ENCODE measurements at places on chromosomes 7 and 10.

- DNase-seq: no peak
These were observed 171.6 kb upstream of the MKI67 start for GRCh38 chr10:128297709-128298378.

DNA sequence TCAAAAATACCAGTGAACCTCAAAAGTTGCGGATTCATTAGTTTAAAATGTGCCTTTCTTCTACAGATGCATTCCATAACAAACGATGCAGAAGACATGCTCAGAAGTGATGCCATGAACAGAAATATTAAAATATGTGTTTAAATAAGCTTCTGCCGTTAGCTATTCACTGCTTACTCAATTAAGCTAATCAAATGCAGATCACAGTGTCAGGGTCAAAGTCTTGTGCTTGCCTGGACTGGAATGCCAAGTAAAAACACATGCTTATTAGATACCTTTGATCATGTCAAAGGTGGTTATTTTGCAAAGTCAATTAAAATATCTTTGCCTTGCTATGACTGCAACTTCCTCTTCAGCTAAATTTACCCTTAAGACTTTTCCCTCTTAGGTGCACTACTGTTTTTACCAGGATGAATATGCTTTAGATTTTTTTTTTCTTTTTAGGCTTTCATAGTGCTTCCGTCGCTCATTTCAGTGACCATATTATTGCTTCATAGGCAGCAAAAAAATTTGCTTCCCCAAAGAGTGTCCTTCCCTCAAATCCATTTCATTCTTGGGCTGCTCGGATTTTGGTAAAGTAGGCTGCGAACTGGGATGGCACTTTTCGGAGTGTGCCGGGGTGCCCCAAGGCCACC is 905 bp downstream of the ASB13 start:
- no peak for DNase-seq

GRCh38 chr10:72638586-72639440 is 12.9 kb upstream of the MICU1 start:
- no peak for DNase-seq

DNA sequence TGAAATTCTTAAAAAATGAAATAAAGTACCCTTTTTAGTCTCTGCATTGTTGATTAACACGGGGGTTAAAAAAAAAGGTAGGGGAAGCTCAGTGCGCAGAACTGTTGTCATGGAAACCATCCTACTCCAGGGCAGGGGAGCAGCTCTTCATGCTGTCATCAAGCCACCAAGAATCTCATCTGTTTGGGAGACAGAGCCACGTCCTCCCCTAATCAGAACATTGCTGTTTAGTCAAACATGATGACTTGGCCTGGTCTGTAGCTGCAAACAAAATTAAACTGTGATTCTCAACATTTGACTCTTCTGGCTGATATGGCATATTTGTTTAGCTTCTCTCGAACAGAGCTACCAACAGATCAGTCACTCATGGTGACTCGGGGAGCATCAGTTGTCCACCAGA is 254.4 kb upstream of the KLF14 start:
- DNase-seq: no peak

- DNase-seq: no peak
These were observed 131.0 kb upstream of the BET1 start for GRCh38 chr7:94135180-94135579.

DNA sequence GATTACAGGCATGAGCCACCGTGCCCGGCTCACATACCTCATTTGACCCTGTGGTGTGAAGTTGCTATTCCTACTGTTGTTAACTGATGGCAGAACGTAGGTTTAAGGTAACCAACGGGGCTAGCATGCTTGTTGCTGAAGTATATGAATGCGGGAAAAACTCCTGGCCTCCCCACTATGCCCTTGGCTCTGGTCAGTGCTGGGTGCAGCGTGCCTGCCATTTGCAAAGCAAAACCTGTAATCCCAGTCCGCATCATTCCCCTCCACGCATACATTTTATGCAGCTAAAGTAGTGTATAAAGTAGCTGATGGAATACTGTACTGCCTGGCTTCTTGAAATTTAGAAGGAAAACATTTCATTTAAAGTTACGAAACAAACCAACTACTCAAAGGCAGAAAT is 273.3 kb downstream of the SDK1 start:
- no peak for DNase-seq

- no peak for DNase-seq
These were observed 142.6 kb upstream of the TMEM196 start for GRCh38 chr7:19916046-19916445.

DNA sequence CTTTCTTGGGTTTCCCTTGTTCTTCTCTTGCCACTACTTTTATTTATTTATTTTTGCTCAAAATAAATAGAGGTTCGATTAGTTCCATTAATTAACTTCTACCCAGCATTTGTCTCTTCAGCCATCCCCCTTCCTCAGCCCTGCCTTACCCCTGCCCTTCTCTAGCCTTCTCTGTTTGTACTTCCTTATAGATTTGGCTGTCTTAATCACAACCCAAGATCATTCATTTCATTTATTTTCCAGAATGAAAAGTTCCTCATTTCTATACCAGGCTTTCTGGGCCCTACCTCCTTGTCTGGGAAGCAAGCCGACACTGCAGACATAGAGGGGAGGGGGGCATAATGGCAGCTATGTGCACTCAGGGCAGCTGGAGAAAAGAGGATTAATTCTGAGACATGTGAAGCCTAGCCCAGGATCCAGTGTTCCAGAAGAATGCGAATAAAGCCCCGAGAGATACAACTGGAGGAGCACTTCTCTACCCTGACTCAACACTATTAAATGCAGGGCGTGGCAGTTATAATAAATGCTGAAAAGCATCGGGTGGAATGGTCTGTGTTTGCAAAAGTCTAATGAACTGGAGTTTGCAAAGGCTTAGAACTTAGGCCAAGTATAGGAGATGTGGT is 6.4 kb upstream of the PDCD4 start:
- peak; percentile 77 for DNase-seq

DNA sequence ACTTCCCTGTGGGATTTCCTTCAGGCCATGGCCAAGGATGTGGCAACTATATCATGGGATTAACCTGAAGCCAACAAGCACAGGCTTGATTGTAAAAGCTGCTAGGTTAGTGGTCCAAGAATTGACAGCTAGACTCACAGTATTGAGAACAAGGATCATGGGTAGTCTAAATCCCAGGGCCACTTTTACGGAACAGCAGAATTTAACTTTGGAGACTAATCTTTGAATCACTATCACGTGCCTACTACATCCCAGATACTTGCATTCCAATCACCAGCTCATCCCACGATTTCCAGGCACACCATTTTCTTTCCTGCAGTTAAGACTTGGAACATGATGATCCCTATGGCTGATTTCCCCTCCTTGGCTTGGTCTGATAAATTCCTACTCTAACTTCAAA is 65.6 kb upstream of the ADO start:
- DNase-seq: no peak

DNA sequence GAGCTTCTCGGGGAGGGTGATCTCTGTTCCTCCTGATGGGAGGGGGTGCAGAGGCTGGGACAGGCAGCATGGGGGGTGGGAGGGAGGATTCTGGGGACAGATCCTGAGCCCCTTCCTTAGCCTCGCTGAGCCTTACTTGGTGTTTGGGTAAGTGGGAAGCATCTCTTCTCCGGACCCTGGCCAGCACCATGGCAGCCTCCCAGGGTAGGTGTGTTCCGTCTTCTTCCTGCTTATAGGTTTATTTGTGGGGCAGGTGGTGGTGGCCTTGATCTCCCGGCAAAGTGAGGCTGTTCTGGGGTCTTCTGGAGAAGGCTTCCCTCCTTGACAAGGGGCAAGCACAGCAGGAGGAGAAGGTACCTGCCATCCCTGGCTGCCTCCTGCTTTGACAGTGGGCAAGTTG is 226.9 kb downstream of the GLRX3 start:
- DNase-seq: no peak

- no peak for DNase-seq
These were observed 747.9 kb upstream of the GALNT17 start for GRCh38 chr7:70384024-70384423.

DNA sequence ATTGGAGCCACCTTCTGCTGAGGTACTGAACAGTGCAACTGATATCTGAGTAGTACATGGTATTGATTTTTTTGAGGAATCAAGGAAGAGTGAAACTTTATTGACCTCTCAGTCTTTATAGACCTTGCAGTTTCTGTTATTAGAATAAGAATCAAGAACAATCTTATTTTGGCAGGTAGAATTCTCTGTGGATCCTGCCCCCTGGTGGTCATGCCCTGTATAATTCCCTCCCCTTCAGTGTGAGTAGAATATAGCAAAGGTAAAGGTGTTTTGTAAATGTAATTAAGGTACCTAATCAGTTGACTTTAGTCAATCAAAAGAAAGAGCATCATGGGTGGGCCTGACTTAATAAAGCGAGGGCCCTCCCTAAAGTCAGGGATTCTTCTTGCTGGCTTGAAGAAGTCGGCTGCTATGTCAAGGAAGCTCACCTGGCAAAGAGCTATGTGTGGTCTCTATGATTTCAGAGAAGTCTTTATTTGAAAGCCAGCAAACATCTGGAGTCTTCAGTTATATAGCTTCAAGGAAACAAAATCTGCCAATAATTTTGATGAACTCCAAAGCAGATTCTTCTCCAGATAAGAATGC is 142.8 kb downstream of the LSM5 start:
- no peak for DNase-seq

DNA sequence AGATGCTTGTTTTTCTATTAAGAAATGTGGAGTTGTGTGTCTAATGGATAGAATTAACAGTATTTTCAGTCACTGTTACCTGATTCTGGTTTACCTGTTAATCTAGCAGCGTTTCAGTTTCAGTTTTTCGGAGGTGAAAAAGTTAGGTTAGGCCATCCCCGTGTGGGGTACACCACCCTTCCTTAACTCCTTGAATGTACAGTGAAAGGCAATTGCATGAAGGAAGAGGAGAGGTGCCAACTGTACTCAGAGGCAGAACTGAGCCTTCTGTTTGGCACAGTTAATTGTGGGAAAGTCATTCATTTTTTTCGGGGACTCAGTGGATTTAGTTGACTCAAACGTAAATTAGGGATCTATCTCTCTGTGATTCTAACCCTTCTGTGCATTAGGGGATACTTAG is 35.5 kb downstream of the RPA3 start:
- no peak for DNase-seq

DNA sequence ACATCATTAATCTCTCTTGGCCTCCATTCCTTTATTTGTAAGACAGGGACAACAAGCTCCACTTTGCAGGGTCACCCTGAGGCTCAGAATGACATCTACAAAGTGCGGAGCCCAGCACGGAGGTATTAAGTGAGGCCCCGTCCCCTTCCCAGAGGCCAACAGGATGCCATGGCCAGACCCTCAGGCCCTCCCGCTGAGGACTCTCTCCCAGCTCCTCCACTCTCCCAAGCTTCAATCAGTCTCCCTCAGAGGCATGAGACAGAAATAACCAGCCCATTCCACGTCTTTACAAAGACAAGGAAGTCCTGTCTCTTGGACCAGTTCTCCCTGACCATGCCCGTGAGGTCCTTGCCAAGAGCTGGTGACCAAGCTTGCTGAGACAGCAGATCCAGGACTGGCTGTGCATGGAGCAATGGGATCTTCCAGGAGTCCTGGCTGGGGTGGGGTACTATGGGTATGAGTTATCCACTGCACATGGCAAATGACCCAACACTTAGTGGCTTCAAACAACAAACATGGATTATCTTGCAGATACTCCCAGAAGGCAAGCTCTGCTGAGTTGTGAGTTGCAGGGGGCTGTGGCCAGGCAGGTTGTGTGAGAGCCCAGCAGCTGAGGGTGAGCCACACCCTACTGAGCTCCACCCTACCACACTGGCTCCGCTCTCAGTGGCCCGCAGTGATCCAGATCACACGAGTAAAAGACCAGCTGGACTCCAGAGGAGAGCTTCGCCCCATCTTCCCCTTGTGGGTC is 4.3 kb upstream of the PPIF start:
- DNase-seq: no peak

DNA sequence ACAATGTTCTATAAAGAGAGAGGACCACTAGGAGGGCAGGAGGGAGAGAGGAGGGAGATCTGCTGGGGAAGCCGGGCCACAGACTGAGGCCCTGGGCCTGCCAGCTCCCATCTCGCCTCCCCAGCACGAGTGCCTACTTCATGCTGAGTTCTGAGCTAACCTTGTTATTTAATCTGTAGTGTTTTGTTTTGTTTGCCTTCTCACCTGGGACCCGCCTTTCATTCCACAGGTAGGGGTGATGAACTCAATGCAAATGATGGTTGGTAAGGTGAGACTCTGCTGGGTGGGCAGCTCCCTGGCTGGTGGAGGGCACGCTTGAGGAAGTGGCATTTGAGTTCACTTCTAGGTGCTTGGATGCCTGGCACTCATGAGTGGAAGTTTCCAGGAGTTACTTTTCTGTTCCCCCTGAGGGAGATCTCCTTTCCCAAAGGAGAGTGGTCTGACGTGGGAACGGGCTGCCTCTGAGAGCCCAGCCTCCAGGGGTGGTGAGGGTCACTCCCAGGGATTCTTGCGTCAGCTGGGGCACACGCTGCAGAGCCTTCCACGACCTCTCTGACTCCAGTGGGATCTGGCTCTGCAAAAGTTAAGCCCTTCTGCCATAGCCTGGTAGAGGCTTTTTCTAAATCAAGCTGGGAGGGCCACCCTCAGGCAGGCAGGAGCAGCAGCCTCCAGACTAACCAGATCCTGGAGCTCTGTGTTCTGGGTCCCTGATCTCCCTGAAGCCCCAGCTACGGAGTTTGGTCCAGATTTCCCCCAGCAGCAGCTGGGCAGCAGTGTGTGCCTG is 22.4 kb downstream of the UBTD1 start:
- DNase-seq: no peak
